ENCODE measurements at places on chromosomes 6 and 20. TPM values are rescaled to one million over a fixed set of nuclear protein-coding genes. Genes with fewer than 3 reads are reported as not detected.
A peak's percentile ranks its signal among the peaks of the same experiment; 100 is the strongest.

- no peak overlapping the region for H3K4me3 ChIP-seq
- H3K27me3 ChIP-seq: no peaks in the 10 kb centered on the region
- H3K36me3 ChIP-seq: no peaks in the 10 kb centered on the region
These were observed 29.1 kb upstream of the STX16 start for GRCh38 chr20:58621906-58622548.

Gene MRAP2
- 65.1 TPM for total RNA-seq

- H3K27ac ChIP-seq: no peak overlapping the region
- no peaks in the 10 kb centered on the region for H3K4me1 ChIP-seq
- no peaks in the 10 kb centered on the region for H3K36me3 ChIP-seq
These were observed 30.0 kb upstream of the PTGIS start for GRCh38 chr20:49597825-49598395.

DNA sequence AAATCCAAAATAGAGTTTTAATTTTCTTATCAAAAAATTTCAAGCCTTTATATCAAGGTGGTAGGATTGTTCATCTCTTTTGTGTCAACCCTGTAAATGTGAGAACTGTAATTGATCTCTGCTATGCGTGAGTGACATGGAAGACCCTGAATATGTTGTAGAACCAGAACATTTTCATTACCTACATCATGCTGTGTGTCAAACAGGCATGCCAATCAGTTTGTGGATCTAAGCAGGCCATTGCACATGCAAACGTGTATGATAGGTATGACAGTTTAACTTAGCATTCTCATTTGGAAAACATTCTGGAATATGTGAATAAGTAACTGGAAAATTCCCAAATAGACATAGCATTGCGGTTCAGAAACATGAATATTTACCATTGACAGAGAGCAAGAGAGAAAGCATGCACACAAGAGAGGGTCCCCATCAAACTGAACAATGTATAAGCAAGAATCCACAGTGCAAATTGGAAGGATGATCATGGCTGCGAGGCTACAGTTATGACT lies 641.6 kb upstream of the AGPAT4 start:
- H3K27ac ChIP-seq: no peak overlapping the region
- H3K4me1 ChIP-seq: no peaks in the 10 kb centered on the region
- H3K4me3 ChIP-seq: no peak overlapping the region
- no peaks in the 10 kb centered on the region for H3K36me3 ChIP-seq
- H3K27me3 ChIP-seq: no peaks in the 10 kb centered on the region
- DNase-seq: no peak

Gene TREML2
- total RNA-seq: 0.30 TPM

- peaks cover 2% of the 10 kb centered on the region for H3K36me3 ChIP-seq
- H3K4me3 ChIP-seq: no peak overlapping the region
- H3K27me3 ChIP-seq: no peaks in the 10 kb centered on the region
- no peaks in the 10 kb centered on the region for H3K4me1 ChIP-seq
- no peak for DNase-seq
These were observed 12.6 kb downstream of the IFNGR1 start for GRCh38 chr6:137206577-137206976.

DNA sequence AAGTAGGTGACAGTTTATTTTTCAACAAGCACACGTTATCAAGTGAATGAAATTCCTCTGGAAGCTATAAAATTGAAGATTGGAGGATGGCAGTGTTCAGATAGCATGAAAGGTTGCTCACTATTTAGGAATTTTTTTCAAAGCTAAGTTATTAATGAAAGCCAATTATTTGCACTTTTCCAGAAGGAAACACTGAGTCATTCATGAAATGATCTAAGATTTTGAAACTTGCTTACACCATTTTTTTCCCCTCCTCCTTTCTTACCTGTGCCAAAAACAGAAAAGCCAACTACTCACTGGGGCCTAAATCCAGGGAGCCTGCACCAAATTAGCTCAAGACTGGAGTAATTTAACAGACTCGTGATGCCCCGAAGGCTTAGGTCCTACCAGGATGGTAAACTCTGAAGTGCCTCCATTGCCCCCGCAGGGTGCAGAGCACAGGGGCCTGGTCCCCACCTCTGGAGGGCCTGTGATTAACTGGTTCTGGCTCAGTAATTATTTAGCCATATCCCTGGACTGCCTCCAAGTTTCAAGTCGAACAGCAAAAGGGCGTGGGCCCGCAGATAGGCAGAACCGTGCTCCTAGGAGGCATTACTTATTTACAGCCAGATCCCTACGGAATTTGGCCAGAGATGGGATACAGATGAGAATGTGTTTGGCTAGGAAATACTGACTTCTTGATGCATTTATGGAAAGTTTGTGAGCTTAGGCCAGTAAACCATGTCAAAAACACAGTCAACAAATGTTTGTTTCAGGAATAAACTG lies 28.0 kb upstream of the ZNF217 start:
- DNase-seq: peak; percentile 56
- H3K4me3 ChIP-seq: no peak overlapping the region
- H3K4me1 ChIP-seq: peaks cover 4% of the 10 kb centered on the region
- peak overlapping the region; percentile 62 for H3K27ac ChIP-seq
- no peaks in the 10 kb centered on the region for H3K36me3 ChIP-seq
- no peaks in the 10 kb centered on the region for H3K27me3 ChIP-seq

DNA sequence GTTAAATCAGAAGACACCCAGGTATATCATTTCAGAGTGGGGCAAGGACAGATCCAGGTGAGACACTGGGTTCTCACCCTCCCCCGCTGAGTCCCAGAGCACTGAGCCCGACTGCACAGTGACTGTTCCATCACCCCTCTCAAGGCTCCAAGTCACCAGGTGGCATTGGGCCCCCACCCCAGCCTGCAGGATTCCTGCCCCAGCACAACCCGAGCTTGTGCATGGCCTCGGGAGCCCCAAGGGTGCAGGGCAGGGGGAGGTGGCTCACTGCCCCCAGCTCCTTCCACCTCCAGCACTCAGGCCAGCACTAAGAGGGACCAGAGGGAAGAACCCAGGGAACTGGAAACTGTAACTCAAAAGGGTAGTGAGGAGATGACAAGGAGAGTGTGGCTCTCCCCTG lies 39.3 kb upstream of the CST5 start:
- no peak for DNase-seq
- no peak overlapping the region for H3K27ac ChIP-seq
- no peaks in the 10 kb centered on the region for H3K36me3 ChIP-seq

GRCh38 chr6:122654012-122654411 lies 43.8 kb downstream of the PKIB start:
- no peak overlapping the region for H3K4me3 ChIP-seq
- DNase-seq: no peak
- H3K36me3 ChIP-seq: no peaks in the 10 kb centered on the region
- no peak overlapping the region for H3K27ac ChIP-seq
- H3K4me1 ChIP-seq: no peaks in the 10 kb centered on the region

- no peaks in the 10 kb centered on the region for H3K4me1 ChIP-seq
- no peak overlapping the region for H3K4me3 ChIP-seq
- DNase-seq: no peak
- no peak overlapping the region for H3K27ac ChIP-seq
- H3K27me3 ChIP-seq: no peaks in the 10 kb centered on the region
These were observed 568.2 kb downstream of the HDGFL1 start for GRCh38 chr6:23137611-23138010.

DNA sequence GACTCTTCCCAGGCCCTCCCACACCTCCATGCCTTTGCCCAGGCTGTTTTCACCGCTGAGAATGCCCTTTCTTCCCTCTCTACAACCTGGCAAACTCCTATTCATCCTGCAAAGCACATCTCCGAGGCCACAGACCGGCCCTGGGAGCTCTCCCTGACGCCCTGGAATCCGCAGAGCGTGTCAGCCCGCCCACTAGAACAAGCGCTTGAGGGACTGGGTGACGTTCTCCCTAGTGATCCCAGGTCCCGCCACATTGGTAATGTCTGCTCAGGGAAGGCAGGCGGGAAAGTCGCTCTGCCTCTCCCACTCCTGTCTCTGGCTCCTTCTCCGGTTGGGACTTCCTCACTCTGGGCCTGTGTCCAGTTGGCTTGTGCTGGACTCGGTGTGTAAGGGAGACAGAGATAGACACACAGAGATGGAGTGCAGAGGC lies 61.6 kb downstream of the SRC start:
- peaks cover 2% of the 10 kb centered on the region for H3K36me3 ChIP-seq
- no peaks in the 10 kb centered on the region for H3K4me1 ChIP-seq
- DNase-seq: peak; percentile 68
- no peak overlapping the region for H3K4me3 ChIP-seq
- H3K27ac ChIP-seq: no peak overlapping the region
- no peaks in the 10 kb centered on the region for H3K27me3 ChIP-seq

Gene HLA-DQA1
- 27.0 TPM for total RNA-seq

GRCh38 chr6:44431118-44431725 lies 43.7 kb downstream of the CDC5L start:
- H3K4me3 ChIP-seq: no peak overlapping the region
- H3K4me1 ChIP-seq: no peaks in the 10 kb centered on the region
- no peak overlapping the region for H3K27ac ChIP-seq
- no peaks in the 10 kb centered on the region for H3K36me3 ChIP-seq
- DNase-seq: no peak
- H3K27me3 ChIP-seq: no peaks in the 10 kb centered on the region

DNA sequence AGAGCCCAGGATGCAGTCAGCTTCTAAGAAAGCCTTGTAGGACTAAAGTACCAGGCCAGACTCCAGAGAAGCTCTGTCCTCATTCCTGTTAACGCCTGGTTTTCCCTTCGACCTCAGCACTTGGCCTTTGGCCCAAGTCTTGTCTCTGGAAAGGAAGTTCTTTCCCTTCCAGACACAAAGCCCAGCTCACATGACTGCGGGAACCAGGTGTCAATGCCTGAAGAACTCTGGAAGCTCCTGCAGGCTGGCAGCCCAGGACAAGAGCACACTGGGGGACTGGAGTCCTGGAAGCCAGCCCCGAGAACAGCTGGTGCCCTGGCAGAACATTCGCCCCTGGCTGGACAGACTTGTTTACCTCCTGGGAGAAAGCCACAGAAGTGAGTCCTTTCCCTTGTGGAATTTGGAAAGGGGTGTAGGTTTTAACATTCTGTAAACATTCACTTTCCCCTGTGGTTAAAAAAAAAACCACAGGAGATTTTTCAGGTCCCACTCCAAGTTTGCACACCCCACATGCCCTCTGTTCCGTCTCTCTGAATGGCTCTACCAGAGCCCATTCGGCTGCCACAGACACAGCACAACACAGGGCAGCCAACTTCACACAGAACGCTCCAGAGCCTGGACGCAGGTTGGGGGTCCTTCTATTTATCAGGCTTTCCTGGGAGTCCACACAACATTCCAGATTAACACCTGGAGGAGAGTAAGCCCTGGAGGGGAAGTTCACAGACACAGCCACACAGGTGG lies 18.1 kb downstream of the ACSS1 start:
- no peak overlapping the region for H3K4me3 ChIP-seq
- DNase-seq: peak; percentile 86
- H3K27me3 ChIP-seq: no peaks in the 10 kb centered on the region
- peaks cover 11% of the 10 kb centered on the region for H3K4me1 ChIP-seq

GRCh38 chr6:122790423-122791309 lies 1.6 kb downstream of the SMPDL3A start:
- no peaks in the 10 kb centered on the region for H3K4me1 ChIP-seq
- no peaks in the 10 kb centered on the region for H3K27me3 ChIP-seq
- no peak overlapping the region for H3K27ac ChIP-seq

- H3K36me3 ChIP-seq: no peaks in the 10 kb centered on the region
- H3K4me1 ChIP-seq: peaks cover 3% of the 10 kb centered on the region
- no peak overlapping the region for H3K4me3 ChIP-seq
- H3K27ac ChIP-seq: no peak overlapping the region
- DNase-seq: no peak
- H3K27me3 ChIP-seq: no peaks in the 10 kb centered on the region
These were observed 251.8 kb upstream of the OPRM1 start for GRCh38 chr6:153787341-153787606.

DNA sequence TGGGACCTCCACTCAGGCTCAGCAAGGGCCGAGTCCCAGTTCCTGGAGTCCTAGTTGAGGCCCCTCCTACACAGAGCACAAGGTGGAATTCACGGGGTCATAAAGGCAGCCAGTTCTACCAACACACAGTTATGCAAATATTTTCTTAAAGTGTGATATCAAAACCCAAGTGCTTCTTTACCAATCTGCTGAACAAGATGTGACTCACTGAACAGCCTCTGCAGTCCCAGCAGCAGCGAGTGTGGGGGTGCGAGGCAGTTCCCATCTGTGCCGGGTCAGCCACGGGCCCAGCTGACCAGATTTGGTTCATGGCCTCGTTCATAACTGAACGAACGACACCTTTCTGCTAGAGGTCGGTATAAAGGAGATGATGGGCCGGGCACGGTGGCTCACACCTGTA lies 4.5 kb upstream of the TCEA2 start:
- no peaks in the 10 kb centered on the region for H3K36me3 ChIP-seq
- no peak for DNase-seq
- H3K27ac ChIP-seq: no peak overlapping the region
- no peaks in the 10 kb centered on the region for H3K27me3 ChIP-seq
- H3K4me1 ChIP-seq: no peaks in the 10 kb centered on the region
- H3K4me3 ChIP-seq: no peak overlapping the region

- DNase-seq: no peak
- H3K36me3 ChIP-seq: no peaks in the 10 kb centered on the region
- no peak overlapping the region for H3K4me3 ChIP-seq
- no peak overlapping the region for H3K27ac ChIP-seq
These were observed 247.6 kb downstream of the ALDH8A1 start for GRCh38 chr6:134702279-134702678.

Measured in aorta (tissue), 5 donors.